Hematopoietic multipotent progenitor cell treated with erythropoietin and hydrocortisone succinate and interleukin-3 and kit ligand, for 4 days (in vitro differentiated cells): ENCODE measurements at places on chromosomes 2 and 18.

- no peak for DNase-seq
These were observed 262.8 kb downstream of the FBXO15 start for GRCh38 chr18:73884868-73885267.

DNA sequence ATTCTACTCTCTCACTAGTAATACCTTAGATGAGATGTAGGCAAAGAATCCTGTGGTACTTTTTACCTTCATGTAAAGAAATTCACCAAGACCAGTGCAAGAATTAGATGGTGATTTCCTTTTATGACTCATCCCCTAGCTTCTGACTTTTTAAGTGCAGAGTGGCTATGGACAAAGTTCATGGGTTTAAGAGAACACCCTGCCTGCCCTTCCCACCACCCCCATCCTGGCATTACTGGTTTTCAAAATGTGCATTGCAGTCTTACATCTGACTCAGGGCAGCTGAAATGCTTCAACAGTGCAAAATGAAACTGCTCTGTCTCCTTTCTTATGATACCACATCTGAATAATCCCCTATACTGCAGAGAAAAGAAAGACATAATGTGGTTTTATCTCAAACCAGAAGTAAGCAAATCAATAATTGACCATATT lies 22.6 kb downstream of the MAIP1 start:
- no peak for DNase-seq

DNA sequence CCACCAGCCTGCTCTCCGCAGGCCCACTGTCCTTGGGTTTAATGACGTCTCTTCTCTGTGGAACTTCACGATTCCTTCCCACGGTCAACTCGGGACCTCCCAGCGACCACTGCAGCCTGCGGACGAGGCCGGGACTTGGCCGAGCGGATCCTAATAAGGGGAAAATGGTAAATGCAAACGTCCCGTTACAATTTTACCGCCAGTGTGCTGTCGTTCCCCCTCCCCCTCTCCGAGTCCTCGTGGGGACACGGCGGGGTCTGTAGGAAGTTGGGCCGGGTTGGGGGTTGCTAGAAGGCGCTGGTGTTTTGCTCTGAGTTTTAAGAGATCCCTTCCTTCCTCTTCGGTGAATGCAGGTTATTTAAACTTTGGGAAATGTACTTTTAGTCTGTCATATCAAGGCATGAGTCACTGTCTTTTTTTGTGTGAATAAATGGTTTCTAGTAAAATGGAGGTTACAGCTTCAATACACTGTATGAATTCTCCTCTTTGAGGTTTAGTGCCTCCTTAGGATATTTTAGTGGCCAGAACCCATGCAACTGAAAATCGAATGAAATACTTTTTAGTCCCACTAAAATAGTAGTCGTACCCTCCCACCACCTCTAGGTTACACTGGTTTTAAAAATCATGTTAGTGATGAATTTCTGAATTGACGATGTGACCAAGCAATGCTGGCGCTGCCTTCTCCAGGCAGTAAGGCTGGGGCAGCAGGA lies 2.3 kb downstream of the HOXD11 start:
- no peak for DNase-seq

GRCh38 chr18:63378919-63379638 lies 12.1 kb upstream of the KDSR start:
- DNase-seq: no peak

GRCh38 chr2:37819186-37819585 lies 105.9 kb upstream of the RMDN2 start:
- DNase-seq: peak; percentile 27

GRCh38 chr2:233414777-233415570 lies 60.7 kb downstream of the DGKD start:
- no peak for DNase-seq

GRCh38 chr2:124646166-124646815 lies 621.2 kb downstream of the CNTNAP5 start:
- DNase-seq: no peak

- DNase-seq: no peak
These were observed 81.0 kb upstream of the BCL11A start for GRCh38 chr2:60634438-60634837.

DNA sequence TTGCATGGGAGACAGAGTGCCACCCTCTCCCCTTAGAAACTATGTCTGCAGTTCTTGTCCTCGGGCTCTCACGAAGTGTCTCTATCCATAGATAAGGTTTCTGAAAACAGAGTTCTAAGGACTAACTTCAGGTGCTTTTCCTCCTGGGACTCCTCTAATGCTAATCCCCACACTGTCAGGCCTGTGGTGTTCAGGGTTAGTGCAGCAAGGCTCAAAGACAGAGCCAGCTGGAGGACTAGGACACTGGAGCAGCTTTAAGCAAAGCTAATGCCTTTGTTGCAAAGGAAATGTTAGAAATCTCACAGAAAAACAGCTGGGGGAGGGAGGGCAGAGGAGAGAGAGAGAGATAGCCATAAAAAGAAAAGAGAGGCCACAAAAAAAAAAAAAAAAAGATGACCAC lies 824.0 kb upstream of the FSHR start:
- DNase-seq: no peak

- DNase-seq: no peak
These were observed 179.0 kb downstream of the PDE1A start for GRCh38 chr2:182247831-182248230.

DNA sequence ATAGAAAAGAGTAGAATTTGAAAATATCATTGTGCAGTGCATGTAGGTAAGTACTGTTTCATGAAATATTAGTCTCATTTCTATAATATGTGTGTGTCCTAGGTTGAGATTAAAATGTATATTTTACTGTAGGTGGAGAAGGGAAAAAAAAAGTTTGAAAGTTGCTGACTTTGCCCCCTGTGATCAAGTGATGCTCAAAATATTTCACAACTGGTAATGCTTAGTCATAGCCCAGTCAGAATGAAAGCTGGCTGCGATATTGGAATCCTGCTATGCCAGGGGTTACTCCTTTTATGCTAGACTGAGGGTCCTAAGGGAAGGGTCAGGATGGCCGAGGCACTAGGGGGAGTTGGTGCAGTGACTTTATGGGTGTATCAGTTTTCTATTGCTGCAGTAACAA lies 19.5 kb upstream of the CFAP36 start:
- DNase-seq: peak; percentile 37

- DNase-seq: no peak
These were observed 2.2 kb downstream of the AQP4 start for GRCh38 chr18:26863122-26863879.

- DNase-seq: no peak
These were observed 94.8 kb upstream of the CREB1 start for GRCh38 chr2:207434899-207435465.

DNA sequence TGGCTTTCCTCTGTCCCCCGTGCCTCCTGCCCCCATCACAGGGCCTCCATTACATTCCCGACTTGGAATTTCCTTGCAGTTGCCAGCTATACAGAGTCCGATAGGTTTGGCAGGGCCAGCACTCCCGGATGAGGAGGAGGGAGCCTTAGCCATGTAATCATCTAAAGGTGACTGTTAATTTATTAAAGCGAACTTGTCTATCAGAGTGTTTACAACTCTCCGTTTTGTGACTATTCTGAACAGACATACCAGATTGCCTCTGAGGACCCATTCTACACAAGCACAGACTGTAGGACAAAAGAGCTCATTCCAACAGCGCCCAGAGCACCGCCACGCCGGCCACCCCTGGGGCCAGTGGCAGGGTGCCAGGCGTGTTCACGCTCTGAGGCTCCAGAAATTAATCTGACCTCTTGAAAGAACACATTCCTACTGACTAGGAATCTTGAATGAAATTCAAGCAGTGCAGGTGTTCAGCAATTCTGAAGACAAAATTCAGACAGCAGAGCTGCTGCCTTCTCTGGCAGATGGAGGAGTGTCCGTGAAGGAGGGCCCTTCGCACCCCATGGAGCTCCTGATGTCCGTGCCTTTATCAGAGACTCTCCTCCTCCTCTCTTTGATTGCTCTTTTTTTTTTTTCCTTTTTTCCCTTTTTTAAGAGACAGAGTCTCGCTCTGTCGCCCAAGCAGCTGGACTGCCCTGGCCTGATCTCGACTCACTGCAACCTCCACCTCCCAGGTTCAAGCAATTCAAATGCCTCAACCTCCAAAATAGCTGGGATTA lies 58.1 kb upstream of the RALBP1 start:
- no peak for DNase-seq

- no peak for DNase-seq
These were observed 9.6 kb upstream of the AQP4 start for GRCh38 chr18:26875040-26875654.

DNA sequence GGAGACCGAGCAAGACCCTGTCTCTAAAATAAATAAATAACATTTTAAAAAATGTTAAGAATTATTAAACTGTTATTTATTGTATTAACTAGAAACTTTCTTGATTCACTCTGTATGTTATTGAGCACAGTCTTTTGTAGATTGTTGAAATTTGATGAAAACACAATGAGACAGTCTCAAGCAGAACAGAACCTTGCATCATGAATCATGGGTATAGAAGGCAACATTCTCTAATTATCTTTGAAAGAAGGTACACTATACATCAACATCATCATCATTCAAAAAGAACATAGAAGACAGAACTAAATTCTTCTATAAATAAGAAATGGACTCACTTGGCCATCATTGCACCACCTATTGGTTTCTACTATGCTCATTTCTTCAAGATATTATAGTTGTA lies 67.7 kb downstream of the SLC8A1 start:
- DNase-seq: no peak

GRCh38 chr18:79853993-79854364 lies 56.2 kb downstream of the KCNG2 start:
- no peak for DNase-seq

DNA sequence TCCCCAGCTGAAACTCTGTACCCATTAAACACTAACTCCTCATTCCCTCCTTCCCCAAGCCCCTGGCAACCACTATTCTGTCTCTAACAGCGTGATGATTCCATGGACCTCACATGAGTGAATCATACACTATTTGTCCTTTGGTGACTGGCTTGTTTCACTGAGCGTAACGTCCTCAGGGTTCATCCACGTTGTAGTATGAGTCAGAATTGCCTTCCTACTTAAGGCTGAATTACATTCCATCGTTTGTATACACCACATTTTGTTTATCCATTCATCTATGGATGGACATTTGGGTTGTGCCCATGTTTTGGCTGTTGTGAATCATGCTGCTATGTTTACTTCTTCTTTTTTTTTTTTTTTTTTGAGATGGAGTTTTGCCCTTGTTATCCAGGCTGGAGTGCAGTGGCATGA lies 19.6 kb upstream of the CABLES1 start:
- DNase-seq: no peak

GRCh38 chr2:90077948-90078347 lies 1386.5 kb downstream of the RPIA start:
- no peak for DNase-seq

- peak; percentile 65 for DNase-seq
These were observed 40.5 kb upstream of the RTN4 start for GRCh38 chr2:55090702-55091101.

DNA sequence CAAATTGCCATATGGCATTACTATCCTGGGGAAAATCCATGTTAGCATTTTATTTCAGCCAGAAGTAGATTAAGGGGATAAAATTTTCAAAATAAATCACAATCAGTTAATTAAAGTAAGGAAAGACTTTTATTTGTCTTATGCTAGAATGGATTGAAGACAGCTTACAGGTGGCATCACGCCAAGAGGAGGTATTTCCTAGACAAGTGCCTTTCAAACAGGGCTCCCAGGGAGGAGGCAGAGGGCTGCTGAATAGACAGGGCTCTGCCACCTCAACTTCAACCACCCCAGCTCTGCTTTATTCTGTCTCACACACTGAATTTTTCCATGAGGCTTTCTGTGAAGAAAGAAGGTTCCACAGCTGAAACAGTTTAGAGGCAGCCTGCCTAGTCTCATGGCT lies 12.2 kb downstream of the CCDC68 start:
- DNase-seq: peak; percentile 58
